Stimulated activated CD4-positive, alpha-beta T cell treated with anti-CD3 and anti-CD28 coated beads, TNF-alpha, amount 100 ng/mL, for 24 hours (primary cell): ENCODE measurements at places on chromosomes 11 and 22.

GRCh38 chr22:48824712-48825651, 1002.7 kb downstream of the BRD1 start:
- no peak for DNase-seq

DNA sequence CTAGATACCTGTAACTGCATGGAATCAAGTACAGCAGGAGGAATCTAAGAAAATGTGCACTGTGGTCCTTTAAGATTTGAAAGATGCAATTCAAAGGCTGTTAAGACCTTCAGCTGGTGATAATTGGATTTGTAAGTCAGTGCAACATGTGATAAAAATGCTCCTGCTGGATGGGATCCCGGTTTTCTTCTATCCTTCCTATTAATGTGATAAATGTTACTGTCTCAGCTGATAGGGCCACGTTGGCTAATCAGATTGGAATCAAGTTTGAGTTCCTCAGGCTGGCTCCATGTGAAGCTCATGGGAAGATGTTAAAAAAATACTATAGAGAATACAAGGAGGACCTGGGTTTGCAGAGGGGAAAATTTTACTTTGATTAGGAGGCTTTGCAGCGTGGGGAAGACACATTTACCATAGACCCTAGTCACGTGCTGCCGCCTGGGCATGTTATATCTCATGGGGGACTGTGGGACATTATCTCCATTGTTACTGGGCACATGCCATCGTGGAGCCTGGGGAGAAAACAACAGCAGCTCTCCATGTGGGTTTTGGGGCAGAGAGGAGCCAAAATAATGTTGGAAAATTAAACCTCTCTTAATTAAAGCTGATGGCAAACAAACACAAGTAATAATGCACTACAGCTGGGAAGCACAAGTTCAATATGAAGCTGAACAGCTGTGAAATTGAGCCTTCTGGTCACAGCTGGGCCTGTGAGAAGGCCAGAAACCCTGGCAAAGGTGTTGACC, 652.5 kb downstream of the NTM start:
- no peak for DNase-seq

GRCh38 chr11:1510928-1511327, 24.3 kb upstream of the MOB2 start:
- DNase-seq, result no peak

DNA sequence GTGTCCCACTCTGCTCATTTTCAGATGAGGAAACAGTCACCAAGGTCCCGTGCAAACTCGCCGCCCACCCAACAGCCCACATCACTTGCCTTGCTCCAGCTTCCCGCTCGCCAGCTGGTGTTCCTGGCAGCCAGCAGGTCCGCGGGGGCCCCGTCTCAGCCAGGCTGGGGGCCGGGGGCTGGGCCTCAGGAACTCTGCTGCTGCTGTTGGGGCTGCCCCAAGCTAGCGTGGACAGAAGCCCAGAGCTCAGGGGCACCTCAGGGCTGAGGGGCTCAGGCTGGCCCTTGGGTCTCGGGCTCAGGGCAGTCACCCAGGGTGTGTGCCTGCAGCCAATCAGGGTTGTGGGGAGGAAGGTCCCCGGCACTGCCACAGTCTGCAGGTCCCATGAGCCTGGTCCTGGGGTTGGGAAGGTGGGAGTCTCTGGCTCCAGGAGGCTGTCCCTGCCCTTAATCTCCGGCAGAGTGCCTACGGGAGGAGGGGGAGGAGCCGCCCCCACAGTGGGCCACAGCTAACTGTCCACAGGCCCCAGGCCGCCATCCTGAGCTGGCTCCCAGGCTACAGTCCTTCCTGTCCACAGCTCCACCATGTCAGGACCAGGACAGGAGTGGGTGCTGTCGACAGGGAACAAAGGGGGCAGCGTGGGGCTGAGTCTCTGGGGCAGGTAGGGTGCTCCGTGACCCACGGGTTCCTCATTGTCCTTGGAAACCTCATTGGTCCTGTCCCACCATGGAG, 65.2 kb downstream of the ARFGAP3 start:
- DNase-seq, result no peak

GRCh38 chr11:112412383-112412782, 151.7 kb upstream of the PLET1 start:
- DNase-seq, result no peak

DNA sequence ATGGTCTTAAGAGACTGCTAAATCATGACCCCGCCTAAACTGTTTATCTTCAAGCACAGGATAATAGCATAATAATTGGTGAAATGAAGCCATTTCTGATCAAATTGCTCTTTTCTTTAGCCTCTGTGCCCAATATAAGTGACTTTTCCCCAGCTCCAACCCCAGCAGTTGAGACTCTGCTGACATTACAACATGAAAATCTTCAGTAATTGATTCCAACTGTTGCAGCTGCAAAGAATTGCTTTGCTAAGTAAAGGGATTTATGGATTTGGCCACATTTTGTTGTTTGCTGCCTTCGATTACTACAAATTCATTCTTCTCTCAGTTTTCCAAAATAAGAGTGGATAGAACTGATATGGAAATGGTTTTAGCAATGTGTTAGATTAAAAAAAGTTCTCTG, 576.7 kb upstream of the LRRC4C start:
- DNase-seq, result no peak

DNA sequence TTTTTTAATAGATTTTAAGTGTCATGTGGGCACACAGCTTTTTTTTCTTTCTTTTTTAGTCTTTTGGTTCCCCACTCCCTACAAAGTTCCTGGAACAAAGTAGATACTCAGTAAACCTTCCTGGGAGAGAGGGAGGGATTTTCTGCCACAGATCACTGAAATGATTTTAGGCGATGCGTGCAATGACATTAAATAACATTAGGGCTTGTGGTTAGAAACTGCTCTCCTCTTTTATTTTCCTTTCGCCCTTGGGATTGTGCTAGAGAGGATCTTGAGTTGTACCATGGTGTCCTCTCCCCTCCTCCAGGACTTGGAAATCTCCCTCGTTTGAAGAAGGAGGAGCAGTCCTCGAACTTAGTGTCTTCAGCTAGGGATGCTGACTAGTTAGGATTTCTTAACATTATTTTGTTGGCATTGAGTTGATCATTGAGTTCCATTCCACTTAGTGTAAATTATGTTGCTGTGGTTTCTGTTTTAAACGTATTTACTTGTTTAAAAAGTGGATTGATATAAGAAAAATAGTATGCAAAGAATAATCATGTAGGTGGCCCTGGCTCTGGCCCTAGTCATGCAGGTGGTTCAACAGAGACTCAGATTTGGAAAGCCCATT, 88.4 kb downstream of the TRAF6 start:
- no peak for DNase-seq

- DNase-seq, result no peak
Measured at GRCh38 chr11:129643031-129643721, 172.5 kb upstream of the TMEM45B start.

DNA sequence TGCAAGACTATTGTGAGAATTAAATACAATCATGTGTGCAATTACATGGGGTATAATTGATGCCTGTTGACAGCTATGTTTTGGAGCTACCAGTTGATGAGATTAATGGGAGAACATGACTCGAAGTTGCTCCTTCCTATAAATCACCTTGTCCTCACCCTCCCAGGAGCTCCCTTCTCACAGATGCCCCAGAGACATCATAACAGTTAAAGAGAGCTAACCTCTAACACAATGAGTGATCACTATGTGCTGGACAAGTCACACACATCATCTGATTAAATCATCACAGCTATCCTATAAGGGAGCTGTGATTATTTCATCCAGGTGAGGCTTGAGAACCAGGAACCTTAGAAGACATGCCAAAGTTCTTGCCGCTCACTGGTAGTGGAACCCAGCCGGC, 394.2 kb downstream of the NTM start:
- no peak for DNase-seq

- DNase-seq, result no peak
Measured at GRCh38 chr22:36144886-36145541, 15.5 kb downstream of the APOL3 start.

DNA sequence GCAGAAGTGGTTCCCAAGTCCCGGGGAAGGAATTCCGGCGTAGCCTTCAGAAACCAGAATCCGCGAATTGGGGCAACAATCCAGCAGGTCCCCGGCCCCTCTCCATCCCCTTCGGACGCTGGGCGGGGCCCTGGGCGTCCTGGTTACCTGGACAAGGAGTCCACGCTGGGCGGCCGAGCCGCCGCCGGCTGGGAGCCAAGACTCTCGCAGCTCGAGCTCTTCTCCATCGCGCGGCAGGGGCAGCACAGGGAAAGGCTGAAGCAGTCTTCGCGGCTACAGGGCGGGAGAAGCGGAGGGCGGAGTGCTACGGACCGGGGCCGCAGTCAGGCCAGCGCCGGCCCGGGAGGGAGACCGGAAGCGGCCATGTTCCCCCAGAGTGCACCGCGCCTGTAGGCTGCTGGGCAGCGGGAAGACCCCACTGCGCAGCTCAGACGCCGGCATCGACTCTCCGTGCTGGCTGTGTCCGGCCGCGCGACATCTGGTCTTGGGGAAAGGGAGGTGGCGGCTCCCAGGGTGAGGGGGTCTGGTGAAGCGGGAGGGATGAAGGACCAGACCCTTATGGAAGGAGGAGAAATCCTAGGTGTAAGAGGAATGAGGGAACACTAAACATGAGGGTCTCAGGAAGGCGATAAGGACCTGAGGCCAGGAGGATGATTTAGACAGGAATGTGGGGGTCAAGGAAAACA, at the start of gene MTMR2:
MTMR2 (minus strand) TSS at position 380 of the 686 bp plus-strand sequence; CDS start at position 227, 153 bp downstream.
- peak; percentile 19 for DNase-seq

DNA sequence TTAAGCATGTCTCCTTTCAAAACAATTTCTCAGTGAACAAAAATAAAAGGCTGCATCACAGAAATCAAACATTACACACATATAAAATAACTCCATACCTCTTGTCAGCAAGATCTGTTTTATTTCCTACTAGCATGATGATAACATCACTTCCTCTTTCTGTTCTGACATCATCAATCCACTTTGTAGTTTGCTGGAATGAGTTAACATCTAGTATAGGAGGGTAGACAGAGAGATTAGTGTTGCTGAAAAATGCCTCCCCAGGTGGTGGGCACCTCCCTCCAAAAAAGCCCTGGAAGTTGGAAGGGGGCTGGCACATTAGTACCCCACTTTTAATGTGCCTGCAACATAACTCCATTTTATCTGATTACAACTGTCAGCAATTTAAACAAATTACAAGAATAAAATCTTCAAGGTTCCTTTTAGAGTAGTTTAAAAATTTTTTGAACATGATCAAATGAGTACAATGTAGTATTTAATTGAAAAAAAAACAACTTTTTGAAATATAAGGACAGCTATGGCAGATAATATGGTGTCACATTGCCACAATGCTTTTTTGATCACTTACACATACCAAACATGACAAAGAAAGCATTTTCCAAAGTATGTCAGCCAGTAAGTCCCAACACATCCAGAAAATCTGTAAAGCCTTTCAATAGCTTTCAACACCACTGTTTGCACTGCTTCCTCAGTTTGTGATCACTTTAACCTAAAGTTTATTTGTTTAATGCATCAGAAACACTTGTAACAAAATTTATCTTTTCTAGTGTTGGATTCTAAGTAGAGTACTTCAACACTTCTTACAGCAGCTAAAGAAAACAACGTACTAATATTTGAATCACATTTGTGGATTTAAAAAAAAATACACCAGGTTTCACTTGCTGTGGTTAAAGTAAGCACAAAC, 44.5 kb downstream of the RAB6A start:
- no peak for DNase-seq

GRCh38 chr22:29831186-29831921, 6.7 kb downstream of the ASCC2 start:
- no peak for DNase-seq

GRCh38 chr11:108870373-108871020, 205.6 kb downstream of the DDX10 start:
- DNase-seq, result no peak

GRCh38 chr22:49204599-49205482, 622.8 kb downstream of the BRD1 start:
- DNase-seq, result no peak

GRCh38 chr11:133052537-133052936, 479.8 kb downstream of the OPCML start:
- no peak for DNase-seq

GRCh38 chr11:1233351-1234053, 10.6 kb downstream of the MUC5B start:
- no peak for DNase-seq

DNA sequence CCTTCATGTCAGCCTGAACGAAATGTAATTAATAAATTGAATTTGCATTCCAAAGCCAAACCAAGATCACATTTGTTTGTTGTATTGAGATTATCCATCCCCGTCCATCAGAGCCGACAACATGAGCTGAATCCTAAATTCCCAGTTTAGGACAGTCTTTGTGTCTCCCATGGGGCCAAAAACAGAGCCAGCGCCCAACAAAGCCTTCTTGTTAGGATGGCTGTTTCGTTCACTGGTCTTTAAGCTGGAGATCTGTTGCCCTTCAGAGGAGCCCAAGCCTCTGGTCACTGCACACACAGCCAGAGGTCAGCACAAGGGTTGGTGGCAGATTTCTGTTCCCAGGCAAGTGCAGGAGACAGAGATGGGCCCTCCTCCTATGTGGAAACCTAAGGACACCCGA, 25.8 kb downstream of the DSCAML1 start:
- no peak for DNase-seq

DNA sequence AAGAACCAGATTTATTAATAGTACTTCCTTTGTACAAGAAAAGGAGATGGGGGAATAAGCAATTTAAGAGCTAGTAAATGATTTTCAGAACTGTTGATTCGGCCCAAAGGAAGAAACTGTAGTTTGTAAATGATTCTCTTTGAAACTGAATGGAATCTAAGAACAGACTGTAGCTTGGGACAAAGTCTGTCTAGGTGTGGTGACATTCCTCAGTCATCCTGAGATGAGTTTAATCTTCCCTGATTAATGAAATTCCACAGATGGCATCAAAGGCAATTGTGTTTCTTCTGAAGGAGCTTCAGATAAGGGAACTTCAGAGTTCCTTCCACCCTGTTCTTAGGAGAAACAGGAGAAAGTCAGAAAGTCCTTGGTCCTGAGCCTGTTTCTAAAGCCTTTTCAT, 2095.9 kb downstream of the LRRC4C start:
- no peak for DNase-seq

GRCh38 chr11:39804271-39804670, 1655.2 kb downstream of the LRRC4C start:
- no peak for DNase-seq

- no peak for DNase-seq
Measured at GRCh38 chr22:35308480-35309021, 8.9 kb downstream of the TOM1 start.
